ENCODE measurements at places on chromosomes 2 and 18.
A peak's percentile ranks its signal among the peaks of the same experiment; 100 is the strongest.

GRCh38 chr2:16216558-16216945, 276.2 kb downstream of the MYCN start:
- DNase-seq, result no peak

GRCh38 chr2:231890896-231891513, 35.2 kb downstream of the NPPC start:
- DNase-seq, result no peak

DNA sequence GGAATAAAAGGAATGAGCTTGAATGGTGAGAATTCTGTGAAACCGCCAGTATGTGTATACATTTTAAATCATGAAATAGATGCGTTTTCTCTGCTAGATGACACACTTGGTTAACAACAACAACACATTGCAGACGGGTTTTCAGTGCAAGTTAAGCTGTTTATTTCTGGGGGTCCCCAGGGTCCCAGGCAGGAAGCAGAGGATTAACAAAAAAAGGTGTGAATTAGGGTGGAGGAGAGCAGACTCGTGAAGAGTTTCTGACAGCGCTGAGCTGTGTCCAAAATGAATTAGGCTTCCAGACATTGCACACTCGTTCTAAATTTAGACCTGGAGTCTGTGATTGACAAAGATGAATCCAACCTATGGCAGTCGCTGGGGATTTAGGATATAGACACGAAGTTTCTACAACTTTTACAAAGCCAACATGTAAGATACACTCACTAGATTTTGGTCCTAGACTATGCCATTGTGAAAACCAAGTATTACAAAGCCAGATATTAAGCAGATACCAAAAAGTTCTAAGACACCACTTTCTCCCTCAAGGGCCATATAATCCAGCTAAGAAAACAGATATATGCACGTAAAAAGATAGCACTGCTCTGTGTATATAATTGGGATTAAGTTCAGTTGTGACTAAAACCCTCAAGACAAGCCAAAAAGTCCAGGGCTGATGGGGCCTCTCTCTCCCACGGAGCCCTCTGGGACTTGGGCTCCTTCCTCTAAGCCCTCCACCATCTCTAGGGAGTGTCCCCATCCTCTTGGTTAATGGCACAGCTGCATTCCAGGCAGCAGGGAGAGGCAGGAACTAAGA, 120.2 kb downstream of the ACAA2 start:
- no peak for DNase-seq

- DNase-seq, result no peak
Observed at GRCh38 chr2:144448389-144449027, 71.4 kb downstream of the ZEB2 start.

GRCh38 chr2:7676714-7677113, 759.5 kb downstream of the RNF144A start:
- no peak for DNase-seq

DNA sequence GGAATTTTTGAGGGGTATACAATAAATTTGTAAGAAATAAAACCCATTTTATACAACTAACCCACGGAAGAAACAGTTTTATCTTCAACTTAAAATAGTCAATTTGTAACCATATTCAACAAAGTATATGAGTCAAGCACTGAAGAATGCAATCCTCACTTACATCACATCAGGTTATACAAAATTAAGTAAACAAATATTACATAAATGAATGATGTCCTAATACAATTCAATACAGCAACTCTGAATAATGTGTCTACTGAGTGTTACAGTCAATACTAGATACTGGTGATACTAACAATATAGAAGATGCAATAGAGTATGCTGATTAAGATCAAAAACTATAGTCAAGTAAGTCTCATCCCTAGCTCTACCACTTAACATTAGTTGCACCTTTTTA, 58.6 kb downstream of the FANCL start:
- no peak for DNase-seq

DNA sequence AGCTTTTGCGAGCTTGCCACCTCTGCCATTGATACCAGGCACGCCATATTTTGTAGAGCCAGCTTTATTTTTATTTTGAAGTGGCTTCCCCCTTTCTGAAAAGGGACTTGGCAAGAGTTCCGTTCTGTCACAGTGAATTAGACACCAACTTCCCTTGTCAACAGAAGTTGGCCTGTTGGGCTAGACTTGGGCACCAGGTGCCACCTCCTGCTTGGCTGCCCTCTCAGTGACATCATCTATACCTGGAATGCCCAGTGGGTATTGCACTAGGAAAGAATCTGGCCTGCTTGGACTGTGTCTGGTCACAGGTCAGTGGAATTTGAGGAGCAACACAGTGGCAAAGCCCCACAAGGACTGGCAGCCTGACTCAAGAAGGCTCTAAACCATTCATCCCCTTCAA, 101.0 kb downstream of the BCL2L11 start:
- DNase-seq, result no peak

- DNase-seq, result no peak
Observed at GRCh38 chr2:180927030-180927686, 53.2 kb upstream of the UBE2E3 start.

DNA sequence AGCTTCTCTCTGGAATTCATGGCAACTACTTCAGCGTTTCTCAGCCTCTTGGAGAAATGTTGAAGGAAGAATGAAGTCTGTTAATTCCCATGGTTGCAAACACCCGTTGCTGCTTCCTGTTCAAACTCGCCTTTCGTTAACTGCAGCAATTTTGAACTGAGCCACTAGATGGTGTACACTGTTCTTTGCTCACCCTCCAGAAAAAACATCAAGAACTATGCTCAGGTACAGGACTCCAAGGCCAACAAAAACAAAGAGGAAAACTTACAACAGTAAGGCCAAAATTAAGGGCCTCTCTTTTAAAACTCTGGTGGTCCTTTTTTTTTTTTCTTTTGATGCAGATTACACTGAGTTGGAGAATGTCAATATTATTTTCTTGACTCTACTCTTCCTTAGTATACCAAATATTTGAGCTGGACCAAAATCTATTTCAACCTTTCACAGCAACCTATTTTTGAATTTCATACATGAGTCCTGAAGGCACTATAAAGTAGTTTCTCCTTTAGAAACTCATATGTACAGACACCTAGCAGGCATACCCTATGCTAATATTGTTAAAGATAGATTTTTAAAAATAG, 58.2 kb downstream of the KLHL14 start:
- no peak for DNase-seq

GRCh38 chr2:196635156-196635555, 4.4 kb upstream of the CCDC150 start:
- no peak for DNase-seq

DNA sequence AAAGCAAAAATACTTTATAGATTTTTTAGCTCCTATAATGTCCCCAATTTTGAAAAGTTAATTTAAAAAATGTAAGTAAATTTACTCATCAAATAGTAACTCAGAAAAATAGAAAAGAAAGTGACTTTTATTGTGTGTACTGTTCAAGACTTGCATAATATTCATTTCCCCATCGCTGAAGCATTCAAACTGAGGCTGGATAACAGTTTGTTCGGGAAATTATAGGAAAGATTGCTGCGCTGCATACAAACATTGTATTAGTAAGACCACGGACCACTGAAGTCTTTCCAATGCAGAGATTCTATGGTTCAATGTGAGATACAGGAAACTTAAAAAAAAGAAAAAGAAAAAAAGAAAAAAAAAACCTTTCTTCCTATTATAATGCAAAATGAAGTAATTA, 10.4 kb downstream of the STK17B start:
- no peak for DNase-seq

DNA sequence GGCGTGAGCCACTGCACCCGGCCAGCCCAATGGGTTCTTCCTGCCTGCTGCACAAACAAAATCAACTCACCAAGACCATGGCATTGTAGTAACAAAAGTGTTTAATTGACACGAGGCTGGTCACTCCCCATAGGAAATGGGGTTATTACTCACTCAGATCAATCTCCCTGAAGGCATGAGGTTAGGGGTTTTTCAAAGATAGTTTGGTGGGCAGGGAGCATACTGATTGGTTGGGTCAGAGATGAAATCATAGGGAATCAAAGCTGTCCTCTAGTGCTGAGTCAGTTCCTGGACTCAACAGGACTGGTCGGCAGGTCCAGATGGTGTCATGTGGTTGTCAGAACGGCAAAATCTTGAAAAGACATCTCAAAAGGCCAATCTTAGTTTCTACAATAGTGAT, 122.1 kb downstream of the TMEM17 start:
- no peak for DNase-seq

GRCh38 chr2:174878537-174879147, 114.4 kb upstream of the CHRNA1 start:
- DNase-seq, result no peak

DNA sequence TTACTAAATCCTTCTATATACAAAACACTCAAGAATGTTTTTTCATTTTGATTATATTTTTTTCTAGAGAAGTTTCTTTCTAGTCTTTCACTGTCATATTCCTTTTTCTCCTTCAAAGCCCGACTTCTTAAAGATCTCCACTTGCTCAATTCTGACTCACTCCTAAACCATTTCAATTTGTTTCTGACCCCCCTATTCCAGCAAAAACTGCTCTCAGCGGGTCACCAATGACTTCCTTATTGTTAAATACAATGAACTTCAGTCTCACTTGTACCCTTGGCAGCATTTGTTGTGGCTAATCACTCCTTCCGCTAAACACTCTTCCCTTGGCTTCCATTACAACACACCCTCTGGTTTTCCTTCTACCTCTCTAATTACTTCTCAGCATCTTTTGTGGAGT, 111.1 kb upstream of the RBBP8 start:
- DNase-seq, result no peak

GRCh38 chr2:230660294-230661060, 52.2 kb upstream of the CAB39 start:
- no peak for DNase-seq

DNA sequence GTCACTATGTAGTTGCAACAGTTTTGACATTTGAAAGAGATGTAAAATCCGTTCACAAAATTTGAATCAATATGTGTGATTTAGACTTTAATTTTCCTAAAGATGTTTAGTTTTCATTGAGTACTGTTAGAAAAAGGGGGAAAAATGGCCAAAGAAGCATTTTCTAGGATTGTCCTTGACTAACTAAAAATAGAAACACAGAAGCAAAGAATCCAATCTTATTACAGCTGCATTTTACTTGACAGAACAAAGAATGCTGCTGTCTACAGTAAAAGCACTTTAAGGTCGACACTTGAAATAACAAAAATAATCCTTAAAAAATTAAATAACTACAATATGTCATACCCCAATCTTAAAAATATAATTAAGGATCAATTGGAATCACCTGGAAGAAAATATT, 48.9 kb downstream of the FRZB start:
- no peak for DNase-seq

GRCh38 chr2:41728788-41729338, 319.0 kb upstream of the PKDCC start:
- DNase-seq, result no peak

- DNase-seq, result peak; percentile 91
Observed at GRCh38 chr2:231056453-231057416, at the start of gene PSMD1. PSMD1 (plus strand) TSS chr2:231056867; CDS start chr2:231057026, 159 bp downstream.

GRCh38 chr2:156615836-156616322, 179.7 kb downstream of the GPD2 start:
- DNase-seq, result no peak

GRCh38 chr18:14577971-14578370, 34.6 kb upstream of the POTEC start:
- DNase-seq, result no peak

DNA sequence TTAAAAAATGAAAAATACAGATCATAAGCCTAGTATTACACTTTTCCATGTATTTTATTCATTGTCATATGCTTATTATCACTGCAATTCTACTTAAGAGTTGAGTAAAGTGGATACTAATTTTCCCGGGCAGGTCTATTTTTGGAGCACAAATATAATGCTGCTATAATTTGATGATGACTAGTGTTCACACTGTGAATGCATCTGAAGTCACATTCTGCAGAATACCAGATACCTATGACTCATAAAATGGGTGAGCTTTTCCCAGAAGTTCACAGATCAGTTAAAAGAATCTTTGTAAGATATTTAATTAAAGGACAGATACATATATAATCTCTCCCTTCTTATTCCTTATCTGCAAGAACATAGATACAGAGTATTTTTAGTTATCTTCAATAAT, 79.8 kb upstream of the MC4R start:
- DNase-seq, result no peak

GRCh38 chr2:121545257-121545656, 14.6 kb downstream of the RNU4ATAC start:
- no peak for DNase-seq

GRCh38 chr2:42905341-42906110, 113.1 kb upstream of the HAAO start:
- no peak for DNase-seq

DNA sequence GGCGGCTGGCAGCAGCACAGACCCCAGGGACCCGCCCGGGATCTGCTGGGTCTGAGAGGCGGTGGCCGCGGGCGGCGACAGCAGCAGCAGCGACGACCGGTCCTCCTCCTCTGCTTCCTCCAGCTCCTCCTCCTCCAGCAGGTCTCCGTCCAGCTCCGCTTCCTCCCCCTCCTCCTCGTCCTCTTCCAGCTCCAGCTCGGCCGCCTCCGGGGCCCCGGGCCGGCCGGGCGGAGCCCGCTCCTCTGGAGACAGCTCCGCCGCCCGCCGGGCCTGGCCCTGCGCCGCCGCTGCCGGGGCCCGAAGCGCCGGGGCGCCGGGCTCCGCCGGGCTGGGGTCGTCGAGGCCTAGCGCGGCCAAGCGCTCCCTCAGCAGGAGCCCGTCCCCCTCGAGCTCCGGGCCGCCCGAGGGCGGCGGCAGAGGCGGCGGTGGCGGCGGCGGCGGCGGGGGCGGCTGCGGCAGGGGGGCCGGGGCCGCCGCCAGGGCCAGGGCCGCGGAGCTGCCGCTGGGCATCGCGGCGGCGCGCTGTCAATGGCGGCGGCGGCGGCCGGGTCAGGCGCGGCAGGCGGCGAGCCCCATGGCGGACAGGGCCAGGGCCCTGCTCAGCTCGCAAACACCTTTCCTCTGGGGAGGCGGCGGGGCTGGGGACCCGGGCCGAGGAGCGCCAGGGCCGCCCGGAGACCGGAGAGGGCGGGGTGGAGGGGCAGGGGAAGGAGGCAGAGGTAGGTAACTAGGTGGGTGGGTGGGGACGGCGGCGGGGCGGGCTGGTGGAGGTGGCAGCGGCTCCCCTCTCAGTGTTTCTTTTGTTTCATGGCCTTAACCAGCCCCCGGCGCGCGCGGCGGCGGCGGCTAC, 445 bp downstream of the MEX3C start:
- peak; percentile 29 for DNase-seq

- no peak for DNase-seq
Observed at GRCh38 chr18:23824669-23825068, 135.4 kb downstream of the LAMA3 start.

Data from activated CD4-positive, alpha-beta T cell treated with anti-CD3 and anti-CD28 coated beads, Interleukin-2, amount 50 U/mL, for 1 hour (primary cell).